ENCODE measurements at places on chromosomes 16 and 17.

DNA sequence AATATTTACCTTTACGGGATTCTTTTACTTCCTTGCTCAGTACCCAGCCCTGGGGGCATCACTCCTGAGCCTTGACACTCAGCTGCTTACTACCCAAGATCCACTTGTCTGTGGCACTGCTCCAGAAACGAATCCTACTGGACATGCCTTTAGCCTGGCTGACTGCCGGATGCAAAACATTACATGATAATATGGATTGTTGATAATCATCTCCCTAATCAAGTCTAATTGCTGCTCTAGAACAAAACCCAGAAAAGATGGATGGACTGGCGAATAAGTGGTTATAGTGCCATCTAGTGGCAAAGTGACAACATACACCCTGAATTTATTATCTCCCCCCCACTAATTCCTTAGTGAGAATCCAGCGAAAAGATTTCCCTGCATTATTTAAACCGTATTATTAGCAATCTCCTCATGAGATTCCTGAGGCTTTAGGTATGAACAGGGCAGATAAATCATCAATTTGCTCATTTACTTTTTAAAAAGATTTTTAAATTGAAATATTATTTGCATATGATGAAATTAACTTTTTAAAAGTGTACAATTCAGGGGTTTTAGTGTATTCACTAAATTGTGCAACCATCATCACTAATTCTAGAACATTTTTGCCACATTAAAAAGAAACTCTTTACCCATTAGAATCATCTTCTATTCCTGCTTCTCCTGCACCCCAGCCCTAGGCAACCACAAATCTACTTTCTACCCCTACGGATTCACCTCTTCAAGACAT is 61.6 kb downstream of the RGS9 start:
- DNase-seq, result no peak

DNA sequence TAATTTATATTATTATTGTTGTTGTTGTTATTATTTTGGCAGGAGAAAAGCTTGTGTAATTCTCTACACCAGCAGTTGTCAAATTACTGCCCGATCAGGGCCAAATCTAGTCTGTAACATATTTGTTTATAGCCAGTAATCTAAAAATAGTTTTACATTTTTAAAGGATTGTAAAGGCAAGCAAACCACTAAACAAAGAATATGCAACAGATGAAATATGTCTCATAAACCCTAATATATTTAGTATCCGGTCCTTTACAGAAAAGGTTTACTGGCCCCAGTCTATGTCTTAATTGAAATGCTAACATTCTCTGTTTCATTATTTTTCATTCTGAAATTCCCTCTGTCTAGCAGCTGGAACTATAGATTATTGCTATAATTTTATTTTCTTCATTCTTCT is 709.5 kb downstream of the KCNJ2 start:
- DNase-seq, result no peak

DNA sequence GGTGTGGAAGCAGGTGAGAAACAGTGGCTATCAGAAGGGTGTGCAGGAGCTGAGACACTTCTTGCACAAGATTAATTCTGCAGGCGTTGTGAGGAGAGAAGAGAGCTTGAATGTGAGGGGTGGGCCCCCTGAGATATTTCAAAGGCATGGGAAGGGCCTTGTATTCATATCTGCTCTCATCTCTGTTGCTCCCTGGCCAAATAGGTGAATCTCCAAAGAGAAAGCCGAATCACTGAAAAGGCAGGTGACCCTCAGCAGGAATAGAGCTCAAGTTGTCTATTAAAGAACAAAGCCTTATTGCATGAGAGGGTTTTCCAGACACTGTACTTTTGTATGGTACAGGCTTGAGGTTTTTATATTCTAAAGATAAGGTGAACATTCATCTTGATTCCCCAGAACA is 373.1 kb downstream of the TMEM114 start:
- no peak for DNase-seq

- DNase-seq, result no peak
These were observed 20.4 kb upstream of the CDYL2 start for GRCh38 chr16:80824623-80825364.

- no peak for DNase-seq
These were observed 13.1 kb downstream of the SLC22A31 start for GRCh38 chr16:89187032-89187769.
